ENCODE measurements at places on chromosomes 16 and 17.
A peak's percentile ranks its signal among the peaks of the same experiment; 100 is the strongest.

GRCh38 chr17:63624531-63624880, 2.3 kb downstream of the MAP3K3 start:
- DNase-seq = no peak

GRCh38 chr17:59512844-59513385, 52.5 kb upstream of the DHX40 start:
- no peak for DNase-seq

GRCh38 chr16:75727221-75727620, 931 bp upstream of the CPHXL start:
- no peak for DNase-seq

- DNase-seq = no peak
Observed at GRCh38 chr16:67943619-67944504, at the start of gene LCAT. Gene LCAT, minus strand, starts transcription at chr16:67944120. Its CDS starts 19 bp downstream, at chr16:67944101.

- no peak for DNase-seq
Observed at GRCh38 chr16:83366228-83366627, 441.6 kb upstream of the HSBP1 start.

- no peak for DNase-seq
Observed at GRCh38 chr17:9977180-9977575, 72.1 kb upstream of the RCVRN start.

- no peak for DNase-seq
Observed at GRCh38 chr17:20284022-20284421, 183.3 kb downstream of the LGALS9B start.

DNA sequence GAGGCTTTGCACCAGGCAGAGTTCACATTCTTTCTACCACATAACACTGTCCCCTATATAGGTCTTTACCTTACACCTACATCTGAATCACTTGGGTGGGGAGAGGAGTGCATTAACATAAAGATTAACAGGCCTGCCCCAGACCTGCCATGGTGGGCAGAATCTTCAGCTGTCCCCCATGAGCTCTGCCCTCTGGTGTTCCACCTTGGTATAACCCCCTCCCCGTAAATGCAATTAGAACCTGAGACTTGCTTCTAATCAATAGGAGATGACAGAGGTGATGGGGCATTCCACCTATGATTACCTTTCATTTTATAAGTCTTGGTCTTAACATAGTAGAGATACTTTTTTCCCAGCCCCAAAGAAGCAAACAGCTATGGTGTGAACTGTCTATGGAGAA, 20.4 kb upstream of the GRIN2A start:
- no peak for DNase-seq

DNA sequence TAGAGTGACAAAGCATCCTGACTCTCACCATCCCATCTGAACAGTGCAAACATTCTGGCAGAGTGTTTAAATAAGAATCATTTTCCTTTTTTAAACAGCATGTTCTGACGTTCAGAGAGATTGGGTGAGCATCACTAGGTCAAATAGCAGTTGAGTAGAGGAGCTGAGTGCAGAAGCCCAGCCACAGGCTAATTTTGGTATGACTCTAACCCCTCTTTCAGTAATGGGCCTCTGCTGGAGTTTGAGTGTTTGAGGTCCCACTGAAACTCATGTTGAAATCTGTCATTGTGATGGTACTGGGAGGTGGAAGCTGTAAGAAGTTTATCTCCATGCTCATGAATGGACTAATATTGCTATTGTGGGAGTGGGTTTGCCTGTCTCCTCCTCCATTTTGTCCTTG, 194.4 kb downstream of the SALL1 start:
- DNase-seq = no peak

GRCh38 chr17:35668802-35669201, 62.6 kb upstream of the RASL10B start:
- no peak for DNase-seq

- DNase-seq = no peak
Observed at GRCh38 chr17:11300738-11301137, 59.7 kb downstream of the SHISA6 start.

DNA sequence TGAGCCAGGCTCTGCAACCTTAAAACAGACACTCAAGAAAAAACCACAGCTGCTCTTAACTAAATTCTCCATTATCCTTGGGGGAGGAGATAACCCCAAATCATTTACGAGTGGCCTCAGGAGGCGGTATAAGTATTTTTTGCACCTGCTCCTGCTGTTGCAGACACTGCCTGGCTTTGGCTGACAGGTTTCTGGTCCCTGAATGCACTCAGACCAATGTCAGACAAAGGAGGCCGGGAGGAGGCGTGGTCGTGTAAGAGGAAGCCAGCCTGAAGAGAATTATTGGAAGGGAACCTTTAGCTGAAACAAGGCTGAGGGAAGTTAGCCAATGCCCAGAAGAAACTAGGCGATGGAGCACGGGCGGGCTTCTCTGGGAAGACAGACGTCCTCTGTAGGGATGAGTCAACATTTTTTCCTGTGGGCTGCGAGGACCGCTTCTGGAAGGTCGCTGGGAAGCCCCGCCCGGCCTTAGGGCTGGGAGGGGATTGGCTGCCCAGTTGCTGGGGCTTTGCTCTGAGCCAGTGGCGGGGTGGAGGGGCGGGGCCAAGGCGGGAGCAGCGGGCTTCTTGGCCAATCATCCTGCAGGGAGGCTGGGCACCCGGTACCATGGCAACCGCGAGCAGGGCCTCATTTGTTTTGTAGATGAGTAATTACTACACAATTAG, 82.3 kb downstream of the CCDC182 start:
- DNase-seq = peak; percentile 99

GRCh38 chr17:74513987-74514631, 17.2 kb downstream of the CD300LB start:
- DNase-seq = peak; percentile 33

DNA sequence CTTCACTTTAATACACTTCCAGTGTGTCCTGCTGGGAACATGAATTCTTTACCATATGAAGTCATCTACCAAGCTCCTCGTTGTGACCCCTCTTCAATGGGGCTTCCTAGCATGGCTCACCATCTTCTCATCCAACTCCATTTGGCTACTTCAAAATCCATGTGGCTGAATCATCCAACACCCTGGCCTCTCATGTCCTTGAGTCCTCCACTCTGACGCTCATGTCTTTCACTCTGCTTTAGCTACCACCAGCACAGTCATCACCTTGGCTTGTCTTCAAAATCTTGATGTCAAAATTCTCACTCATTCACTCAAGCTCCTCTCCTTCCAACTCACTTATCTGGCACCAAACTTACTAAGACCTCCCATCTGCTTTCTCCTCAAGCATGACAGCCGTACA, 35.8 kb downstream of the AMFR start:
- DNase-seq = peak; percentile 86

DNA sequence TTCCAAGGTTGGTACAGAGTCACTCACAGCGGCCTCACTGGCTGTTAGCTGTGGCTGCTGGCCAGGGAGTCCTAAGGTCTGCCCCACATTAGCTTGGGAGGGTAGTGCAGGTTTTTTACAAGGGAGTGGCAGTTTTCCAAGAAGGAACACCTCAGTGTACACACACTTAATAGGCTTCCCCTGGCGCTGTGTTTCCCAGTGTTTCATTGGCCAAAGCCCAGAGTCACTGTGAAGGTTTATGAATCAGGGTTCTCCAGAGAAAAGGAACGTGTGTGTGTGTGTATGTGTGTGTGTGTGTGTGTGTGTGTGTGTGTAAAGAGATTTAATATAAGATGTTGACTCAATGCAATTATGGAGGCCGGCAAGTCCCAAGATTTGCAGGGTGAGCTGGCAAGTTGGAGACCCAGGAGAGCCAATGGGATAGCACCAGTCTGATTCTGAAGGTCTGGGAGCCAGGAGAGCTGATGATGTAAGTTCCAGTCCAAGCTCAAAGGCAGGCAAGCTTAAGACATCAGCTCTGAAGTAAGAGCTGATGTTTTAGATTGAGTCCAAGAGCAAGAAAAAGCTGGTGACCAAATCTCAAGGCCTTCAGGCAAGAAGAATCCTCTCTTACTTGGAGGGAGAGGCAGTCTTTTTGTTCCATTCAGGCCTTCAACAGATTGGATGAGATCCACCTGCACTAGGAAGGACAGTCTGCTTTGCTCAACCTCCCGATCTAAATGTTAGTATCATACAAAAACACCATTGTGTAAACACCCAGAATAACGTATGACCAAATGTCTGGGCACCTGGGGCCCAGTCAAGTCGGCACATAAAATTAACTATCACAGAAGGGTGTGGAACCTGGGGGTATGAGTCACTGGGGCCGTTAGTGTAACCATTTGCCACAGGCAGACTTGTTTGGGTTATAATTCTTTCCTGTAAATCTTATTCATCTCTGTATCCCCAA, 206.8 kb downstream of the PRKCA start:
- DNase-seq = peak; percentile 94

DNA sequence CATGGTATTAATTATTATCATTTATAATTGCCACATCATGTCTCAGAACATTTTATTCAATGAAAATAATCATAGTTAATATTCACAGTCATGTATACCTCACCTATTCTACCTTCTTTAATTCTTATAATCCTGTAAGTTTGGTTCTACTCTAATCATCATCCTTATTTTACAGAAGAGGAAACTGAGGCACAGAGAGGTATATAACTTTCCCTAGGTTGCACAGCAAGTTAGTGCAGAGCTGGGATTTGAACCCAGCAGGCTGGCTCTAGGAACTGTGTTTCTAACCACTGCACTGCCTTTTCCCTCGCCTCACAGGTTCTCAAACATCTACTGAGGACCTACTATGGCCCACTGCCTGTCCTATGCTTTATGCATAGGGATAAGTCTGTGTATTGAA, 32.7 kb downstream of the WSB1 start:
- no peak for DNase-seq

- DNase-seq = no peak
Observed at GRCh38 chr17:17221329-17221728, 15.2 kb upstream of the PLD6 start.

DNA sequence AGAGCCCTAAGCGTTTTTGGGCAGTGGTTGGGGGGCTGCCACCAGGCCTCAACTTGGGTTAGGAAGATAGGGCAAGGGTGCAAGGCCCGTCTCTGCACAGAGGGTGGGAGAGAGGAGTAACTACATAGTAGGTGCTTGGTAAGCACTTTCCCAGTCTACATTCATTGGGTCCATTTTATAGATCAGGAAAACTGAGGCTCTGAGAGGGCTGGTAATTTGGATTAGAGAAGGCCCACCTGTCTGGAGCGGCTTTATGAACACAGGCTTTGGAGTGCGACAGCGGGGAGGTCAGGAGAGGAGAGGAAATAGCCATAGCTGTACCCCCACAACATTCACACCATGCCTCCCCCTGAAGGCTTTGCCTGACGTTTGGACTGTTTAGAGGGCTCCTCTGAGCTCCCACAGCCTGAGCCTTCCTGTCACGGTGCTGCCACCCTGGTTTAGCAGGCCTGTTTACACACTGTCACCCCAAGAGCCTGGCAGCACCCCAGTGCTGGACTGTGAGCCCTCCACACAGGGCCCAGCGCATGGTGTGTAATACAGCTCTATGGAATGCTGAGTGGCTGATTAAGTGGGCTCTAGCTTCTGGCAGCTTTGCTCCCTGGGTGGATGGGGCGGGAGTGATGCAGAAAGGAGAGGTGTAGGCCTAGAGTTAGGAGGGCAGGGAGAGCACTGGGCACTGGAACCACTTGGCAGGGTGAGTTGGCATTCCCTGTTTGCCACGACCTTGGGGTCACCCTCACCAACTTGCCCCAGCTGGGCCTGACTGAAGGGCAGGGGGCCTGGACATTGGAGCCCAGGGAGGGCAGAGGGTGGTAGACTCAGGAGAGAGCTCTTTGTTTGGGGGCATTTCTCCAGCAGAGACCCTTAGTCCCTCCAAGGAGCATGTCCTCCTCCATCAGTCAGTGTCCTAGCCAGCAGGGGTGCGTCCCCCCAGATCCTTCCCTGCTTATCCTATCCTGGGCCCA, 73.7 kb downstream of the RAI1 start:
- DNase-seq = no peak

DNA sequence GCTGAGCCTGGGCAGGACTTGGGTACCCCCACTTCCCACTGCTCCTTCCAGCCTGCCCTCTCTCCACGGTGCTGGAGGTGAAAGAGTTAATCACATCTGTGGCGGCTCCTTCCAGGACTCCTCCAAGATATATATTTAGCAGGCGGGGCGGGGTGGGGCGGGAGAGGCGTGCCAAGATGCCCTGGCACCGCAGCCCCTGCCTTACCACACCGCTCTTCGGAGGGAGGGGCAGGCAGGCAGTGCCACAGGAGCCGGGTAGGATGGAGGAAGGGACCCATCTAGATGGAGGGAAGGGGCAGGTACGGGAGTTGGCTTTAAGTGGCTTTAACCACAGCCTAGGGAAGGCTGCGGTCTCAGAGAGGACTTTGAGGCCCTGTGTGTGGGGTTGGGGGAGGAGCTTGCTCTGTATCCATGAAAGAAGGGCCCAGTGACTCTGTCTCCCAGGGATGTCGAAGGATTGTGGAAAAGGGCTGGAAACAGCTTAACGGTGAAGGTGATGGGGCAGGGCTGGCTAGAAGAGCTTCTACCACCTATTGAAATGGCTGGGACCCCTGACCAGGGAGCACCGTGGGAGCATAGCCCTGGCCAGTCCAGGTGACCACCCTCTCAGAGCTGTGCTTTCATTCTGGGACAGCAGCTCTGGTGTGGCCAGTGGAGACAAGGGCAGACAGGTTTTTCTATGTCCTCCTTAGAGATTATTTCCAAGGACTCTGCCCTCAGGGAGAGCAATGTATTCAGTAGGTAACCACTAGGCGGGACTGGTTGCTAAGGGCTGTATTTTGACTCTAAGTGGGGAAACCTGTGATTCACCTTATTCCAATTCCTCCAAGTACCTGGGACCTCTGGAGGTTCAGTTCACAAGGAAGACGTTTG, 13.0 kb downstream of the GPR142 start:
- peak; percentile 48 for DNase-seq

GRCh38 chr17:75808905-75809621, 24.5 kb downstream of the UNK start:
- peak; percentile 67 for DNase-seq

- DNase-seq = no peak
Observed at GRCh38 chr16:81755915-81756614, 23.0 kb upstream of the PLCG2 start.

- DNase-seq = no peak
Observed at GRCh38 chr17:5264893-5265292, 17.2 kb upstream of the RABEP1 start.

DNA sequence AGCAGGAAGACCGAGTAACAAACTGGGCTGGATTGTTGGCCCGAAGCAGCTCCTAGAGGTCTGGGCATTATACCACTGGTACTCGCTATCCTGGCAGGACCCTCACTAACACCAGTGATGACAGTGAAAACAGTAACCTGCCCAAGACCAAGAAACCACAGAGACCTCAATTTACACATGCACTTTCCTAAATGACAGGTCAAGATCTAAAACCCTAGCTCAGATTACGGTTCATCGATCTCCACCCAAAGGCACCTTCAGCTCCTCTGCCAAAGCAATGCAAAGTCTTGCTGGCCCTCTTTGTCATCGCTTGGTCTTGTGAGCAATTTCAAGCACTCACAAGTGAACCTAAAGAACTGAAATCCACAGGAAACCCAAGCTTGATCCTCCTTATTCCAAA, 1.5 kb downstream of the PIP4K2B start:
- peak; percentile 11 for DNase-seq

GRCh38 chr16:81558444-81559175, 114.0 kb downstream of the CMIP start:
- peak; percentile 31 for DNase-seq

Measured in epithelial cell of esophagus (primary cell).